ENCODE measurements at places on chromosomes 13 and 19.
A peak's percentile ranks its signal among the peaks of the same experiment; 100 is the strongest.

DNA sequence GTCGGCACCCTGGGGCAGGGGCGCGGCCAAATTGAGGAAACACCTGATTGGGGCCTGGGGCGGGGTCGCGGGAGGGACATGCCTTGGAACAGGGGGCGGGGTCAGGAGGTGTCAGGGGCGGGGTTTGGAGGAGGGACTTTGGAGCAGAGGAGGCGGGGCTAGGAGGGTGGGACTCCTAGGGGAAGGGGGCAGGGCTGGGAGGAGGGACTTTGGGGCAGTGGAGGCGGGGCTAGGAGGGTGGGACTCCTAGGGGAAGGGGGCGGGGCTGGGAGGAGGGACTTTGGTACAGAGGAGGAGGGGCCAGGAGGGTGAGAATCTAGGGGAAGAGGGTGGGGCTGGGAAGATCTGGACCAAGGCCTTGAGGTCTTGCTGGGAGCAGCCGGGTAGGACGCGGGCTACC, 21.9 kb downstream of the GRIN2D start:
- DNase-seq = peak; percentile 88

- peak; percentile 79 for DNase-seq
Observed at GRCh38 chr19:8352134-8352827, 9.2 kb upstream of the KANK3 start.

GRCh38 chr19:3586707-3587346, 1.5 kb downstream of the GIPC3 start:
- no peak for DNase-seq

DNA sequence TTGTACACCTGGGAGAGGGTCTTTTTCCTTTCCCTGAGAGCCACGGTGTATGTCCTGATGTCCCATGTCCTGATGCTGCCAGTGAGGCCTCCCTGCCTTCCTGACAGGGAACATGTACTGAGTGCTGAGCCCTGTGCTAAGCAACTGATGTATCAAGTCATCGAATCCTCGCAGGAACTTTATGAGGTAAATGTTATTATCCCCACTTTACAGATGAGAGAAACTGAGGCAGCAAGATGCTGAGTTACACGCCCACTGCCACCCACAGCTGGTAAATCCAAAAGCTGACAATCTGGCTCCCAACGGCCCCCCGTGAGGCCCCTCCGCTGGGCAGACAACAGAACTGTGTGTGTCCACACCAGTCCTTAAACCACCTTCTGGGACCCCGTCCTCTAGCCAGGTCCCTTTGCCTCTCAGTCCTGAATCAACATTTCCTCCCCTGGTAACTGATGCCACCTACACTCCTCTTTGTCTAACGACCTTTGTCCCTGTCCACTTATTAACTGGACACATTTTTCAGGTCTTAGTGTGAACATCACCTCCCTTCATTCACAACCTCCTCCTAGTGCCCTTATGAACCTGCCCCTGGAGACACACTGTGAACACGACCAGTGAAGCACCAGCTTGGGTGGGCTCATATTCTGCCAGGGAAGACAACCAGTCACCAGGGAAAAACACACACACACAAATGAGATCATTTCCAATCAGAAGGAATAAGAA, 5.4 kb upstream of the VSIG10L start:
- DNase-seq = no peak

- DNase-seq = no peak
Observed at GRCh38 chr13:94513026-94513425, 33.5 kb upstream of the DCT start.

DNA sequence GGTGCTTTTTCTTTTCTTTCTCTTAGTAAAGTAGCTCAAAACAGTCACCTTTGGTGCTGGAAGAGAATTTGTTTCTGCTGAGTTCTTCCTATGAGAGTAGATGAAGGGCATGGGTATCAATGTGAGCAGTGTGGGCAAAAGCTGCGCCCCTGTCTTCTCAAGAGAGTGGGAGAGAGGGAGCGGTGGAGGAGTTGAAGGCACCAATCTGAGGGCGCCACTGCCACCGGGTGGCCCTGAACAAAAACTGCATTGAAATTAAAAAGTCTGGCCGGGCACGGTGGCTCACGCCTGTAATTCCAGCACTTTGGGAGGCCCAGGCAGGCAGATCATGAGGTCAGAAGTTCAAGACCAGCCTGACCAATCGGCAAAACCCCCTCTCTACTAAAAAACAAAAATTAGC, 28.7 kb upstream of the EPHX3 start:
- peak; percentile 40 for DNase-seq

GRCh38 chr13:30125422-30126073, 181.8 kb downstream of the KATNAL1 start:
- peak; percentile 43 for DNase-seq

- DNase-seq = no peak
Observed at GRCh38 chr13:43100667-43101066, 77.3 kb downstream of the DNAJC15 start.

GRCh38 chr19:30785458-30786137, 413.4 kb downstream of the ZNF536 start:
- peak; percentile 4 for DNase-seq

DNA sequence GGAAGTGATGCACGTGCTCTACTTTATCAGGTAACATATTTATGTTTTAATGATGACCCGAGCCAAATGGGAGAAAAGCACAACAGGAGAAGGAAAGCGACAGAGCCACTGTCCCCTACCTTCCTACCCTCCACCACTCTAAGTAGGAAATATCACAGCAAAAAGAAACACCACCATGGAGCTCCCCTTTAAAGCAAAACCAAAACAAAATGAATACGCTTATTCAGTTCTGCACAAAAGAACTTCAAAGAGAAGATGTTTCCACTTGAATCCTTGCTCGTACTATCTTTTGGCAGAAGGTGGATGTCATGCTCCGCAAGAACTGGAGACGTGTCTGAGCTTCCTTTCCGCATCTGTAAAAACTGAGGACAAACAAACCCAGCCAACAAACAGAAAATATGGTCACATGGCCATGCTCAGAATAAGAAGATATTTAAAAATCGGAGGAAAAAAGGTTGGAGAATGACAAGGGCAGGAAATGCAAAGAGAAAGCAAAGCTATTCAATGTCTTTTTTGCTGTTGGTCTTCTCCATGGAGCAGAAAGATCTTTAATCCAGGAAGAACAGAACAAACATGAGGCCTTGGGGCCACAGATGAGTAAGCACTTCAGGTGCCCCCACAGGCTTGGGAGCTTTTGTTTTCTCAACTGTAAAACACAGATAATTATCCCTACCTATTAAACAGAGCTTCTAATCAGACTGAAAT, 19.5 kb downstream of the N4BP2L1 start:
- DNase-seq = no peak

GRCh38 chr19:996051-996838, 4.0 kb upstream of the GRIN3B start:
- DNase-seq = peak; percentile 49

GRCh38 chr19:34217952-34218817, 36.2 kb upstream of the GARRE1 start:
- DNase-seq = peak; percentile 98

DNA sequence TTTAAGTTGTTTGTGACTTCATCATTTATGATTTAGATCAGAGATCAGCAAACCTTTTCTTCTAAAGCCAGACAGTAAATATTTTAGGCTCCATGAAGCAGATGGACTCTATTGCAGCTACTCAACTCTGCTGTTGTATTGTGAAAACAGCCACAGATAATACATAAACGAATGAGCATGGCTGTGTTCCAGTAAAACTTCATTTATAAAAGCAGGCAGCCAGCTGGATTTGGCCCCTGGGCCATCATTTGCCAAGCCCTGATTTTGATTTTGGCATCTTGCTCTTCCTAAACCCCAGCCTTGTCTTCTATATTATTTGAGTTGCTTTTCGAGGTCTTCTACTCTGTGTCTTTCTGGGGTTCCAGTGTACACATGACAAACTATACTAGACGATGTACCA, 41.3 kb downstream of the RNASEH2B start:
- no peak for DNase-seq

DNA sequence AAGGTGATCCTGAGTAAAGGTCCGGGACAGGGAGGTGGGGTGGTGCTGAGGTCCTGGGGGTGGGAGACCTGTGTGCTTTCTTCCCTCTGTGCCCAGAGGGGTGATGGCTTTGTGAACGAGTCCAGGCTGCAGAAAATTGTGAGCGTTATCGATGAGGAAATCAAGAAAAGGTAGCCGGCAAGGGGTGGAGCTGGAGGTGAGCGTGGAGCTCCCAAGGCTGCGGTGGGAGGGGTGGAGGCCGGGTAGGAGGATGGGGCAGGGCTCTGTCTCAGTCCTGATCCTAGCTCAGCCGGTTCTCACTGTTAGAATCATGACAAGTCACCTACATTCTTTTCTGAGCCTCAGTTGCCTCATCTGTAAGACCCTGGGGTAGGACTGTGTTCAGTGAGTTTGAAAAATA, 4.0 kb downstream of the SELENOV start:
- DNase-seq = no peak

DNA sequence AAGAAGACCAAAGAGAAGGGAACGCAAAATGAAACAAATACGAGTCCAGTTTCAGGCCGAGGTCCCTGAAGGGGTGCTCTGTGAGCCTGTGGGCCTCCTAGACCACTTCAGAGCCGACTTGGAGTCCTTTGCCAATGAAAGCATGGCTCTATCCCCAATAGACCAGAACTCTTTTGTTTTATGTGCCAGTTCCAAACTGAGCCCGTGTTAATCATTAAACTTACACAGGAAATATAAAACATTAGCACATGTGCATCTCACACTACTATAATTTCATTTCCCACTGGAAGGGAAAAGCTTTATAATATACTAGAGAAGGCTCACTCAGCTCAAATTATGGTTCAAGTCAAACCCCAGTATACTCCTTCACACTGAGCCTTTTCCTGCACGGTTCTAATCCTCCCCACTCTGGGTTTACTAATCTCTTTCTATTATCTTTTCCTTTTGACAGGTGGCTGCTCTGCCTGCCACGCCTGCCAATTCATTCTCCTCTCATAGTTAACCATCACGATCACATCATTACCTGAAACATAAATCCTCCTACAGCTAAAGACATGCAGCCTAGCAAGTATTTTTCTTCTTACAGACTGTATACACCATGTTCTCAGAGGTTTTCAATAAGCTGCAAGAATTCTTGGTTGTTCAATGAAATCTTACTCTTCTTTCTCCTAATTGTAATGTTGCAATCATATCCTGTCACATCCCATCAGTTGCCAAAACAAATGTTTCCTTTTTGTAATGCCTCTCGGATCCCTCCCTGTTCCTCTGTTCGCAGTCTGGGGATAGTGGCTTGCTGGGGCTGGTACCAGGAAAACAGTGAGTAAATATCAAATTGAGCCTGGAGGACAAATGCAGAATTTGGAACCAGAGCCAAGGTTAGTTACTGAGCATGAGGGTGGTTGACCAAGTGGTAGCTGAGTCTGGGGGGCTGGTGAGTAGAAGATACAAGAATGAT, 18.8 kb upstream of the WASF3 start:
- DNase-seq = no peak

GRCh38 chr19:21912654-21913053, 76.7 kb upstream of the ZNF43 start:
- no peak for DNase-seq

- no peak for DNase-seq
Observed at GRCh38 chr19:10669246-10669645, 15.1 kb downstream of the ILF3 start.

DNA sequence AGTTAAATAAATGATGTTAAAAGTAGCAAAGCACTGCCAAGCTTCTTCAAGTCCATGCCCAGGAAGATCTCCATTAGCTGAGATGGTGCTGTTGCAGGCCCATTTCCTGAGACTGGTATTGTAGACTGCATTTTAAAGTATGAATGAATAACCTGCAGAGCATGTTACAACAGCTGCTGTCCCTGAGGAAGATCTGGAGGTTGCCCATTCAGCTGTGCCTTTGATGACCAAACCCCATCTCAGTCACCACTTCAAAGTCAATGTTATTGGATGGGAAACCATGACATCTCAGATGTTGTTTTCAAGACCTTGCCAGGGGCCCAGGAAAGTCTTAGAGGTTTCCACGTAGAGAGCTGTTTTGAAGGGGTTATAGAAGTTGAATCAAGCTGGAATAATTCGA, 281.3 kb downstream of the MTUS2 start:
- DNase-seq = no peak

GRCh38 chr19:42116308-42117075, 15.8 kb downstream of the POU2F2 start:
- DNase-seq = no peak

- DNase-seq = no peak
Observed at GRCh38 chr19:5396096-5396939, 55.7 kb upstream of the PTPRS start.

DNA sequence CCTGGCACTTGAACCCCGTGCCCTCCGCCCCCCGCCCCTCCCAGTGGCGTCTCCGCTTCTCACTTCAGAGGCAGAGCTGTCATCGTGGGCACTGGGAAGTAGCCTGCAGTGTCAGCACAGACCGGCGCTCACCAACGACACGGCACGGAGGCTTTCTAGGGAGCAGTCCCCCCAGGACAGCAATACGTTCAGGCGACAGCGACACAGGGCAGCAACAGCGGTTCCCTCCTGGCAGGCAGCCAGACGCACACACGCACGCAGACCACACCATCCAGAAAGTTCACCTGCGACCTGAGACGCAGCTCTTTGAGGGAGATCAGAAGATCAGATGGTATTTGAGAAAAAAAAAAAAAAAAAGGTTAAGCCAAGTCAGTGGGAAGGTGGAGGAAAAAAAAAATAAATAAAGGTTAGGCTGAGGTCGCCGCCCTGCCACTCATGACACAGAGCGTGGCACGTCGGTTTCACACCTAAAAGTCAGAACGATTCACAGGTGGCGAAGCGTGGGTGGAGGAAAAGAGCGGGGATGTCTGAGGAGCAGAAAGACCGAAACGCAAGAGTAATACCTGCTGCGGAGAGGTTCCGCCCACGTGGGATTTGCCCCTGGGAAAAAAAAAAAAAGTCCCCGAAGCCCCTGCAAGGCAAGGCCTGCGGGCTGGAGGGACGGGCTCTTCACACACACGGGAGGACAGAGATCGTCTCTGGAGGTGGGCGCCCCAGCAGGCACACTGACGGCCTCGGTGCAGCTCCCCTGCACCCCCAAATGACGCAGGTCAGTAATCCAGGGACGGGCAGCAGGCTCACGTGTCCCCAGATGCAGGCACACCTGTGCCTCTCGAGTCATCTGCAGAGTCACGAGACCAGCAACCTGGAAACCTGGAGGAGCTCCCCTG, 94.5 kb downstream of the GNG7 start:
- DNase-seq = no peak

DNA sequence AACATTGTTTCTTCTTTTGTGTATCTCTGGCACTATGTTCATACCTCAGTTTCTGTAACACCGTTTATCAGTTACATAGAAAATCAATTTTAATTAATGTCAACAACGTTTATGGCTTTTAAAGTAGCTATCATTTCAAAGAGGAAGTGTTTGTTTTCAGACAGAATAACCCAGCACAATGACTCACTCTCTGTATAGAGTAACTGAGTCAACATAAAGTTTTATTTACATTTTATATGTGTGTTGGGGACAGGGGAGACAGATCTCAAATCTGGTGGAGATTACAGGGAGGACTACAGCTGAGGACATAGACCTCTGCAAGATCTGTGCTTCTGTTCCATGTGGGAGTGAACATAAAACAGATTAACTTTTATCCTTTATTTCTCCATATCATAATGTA, 2590.1 kb downstream of the PCDH9 start:
- DNase-seq = no peak
